Activated T-helper 1 cell treated with anti-CD3 and anti-CD28 coated beads, Interleukin-2, amount 50 U/mL, for 16 hours (primary cell): ENCODE measurements at places on chromosomes 13 and 19.

GRCh38 chr13:98389319-98389718 is 187.6 kb downstream of the STK24 start:
- DNase-seq, result no peak

DNA sequence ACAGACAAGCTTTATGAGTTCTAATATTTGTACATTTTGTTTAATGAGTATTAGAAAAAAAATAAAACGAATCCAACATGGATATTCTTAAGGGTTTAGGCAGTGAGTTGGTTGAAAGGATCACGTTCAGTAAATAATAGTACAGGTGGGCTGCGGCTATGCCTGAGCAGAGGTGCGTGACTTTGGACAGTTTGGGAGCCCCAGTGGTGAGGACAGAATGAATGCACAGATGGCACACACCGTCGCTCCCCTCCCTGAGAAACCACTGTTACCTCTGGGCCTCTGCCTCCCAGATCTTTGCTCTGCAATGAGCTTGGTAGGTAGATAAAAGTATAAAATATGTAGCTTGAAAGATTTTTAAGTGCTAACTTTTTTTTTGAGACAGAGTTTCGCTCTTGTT is 153.3 kb downstream of the SIPA1L3 start:
- DNase-seq, result no peak

GRCh38 chr19:55376241-55376933 is at the start of gene TMEM190:
TMEM190 (plus strand) TSS chr19:55376826; CDS start chr19:55376854, 28 bp downstream.
- DNase-seq, result no peak

GRCh38 chr13:109093998-109094397 is 464.6 kb downstream of the MYO16 start:
- no peak for DNase-seq

DNA sequence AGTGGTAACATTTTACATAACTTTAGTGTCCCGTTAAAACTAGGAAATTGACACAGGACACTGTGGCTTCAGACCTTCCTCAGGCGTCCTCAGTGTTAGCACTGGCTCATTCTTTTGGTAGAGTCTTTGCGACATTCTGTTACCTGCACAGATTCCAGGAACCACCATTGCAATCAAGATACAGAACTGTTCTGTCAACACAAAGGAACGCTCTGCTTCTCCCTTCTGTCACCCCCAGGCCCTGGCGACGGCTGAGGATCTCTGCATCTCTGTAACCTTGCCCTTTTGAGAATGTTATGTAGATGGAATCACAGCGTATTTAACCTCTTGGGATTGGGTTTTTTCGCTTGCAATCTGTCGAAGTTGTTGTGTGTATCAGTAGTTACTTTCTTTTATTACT is 22.6 kb downstream of the KDM4B start:
- DNase-seq, result no peak

DNA sequence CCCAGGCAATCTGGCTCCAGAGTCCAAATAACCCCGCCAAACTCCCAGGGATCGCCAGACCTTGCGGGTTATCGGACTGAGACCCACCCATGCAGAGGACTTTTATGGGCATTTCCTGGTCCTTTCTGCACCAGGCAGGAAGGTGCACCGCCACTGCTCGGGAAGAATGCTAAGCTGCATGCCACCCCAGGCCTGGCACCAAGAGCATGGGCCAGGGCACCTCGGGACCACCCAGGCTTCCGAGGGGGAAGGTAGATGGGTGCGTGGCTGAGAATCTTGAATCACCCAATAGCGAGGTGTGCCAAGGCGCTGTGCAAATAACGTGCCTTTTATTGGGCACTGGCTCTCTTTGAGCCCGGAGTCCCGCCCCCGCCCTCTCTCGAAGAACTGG is 422 bp upstream of the ZNF575 start:
- no peak for DNase-seq

DNA sequence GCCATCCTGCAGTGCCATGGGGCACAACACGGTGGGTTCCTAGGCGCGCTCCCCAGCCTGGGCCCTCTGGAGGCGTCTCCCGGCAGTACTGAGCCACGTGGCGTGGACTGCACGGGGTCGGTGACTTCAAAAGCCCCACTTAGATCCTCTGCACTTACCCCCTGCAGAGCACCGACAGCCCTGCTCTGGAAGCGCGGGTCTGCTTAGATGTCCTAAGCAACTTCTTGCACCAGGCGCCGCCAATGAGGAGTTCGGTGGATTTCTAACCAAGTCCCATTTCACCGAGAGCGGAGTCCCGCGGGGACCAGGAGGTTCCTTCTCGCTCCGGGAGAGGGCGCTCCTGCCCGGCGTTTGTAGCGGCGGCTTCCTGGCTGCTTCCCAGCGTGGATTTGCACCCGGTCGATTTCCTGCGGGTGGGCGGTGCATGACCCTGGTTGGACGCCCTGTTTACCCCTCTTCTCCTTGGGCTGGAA is 25.2 kb upstream of the ZNF845 start:
- no peak for DNase-seq

- DNase-seq, result no peak
Measured at GRCh38 chr19:18274219-18274780, at the start of gene IQCN. IQCN (minus strand) TSS chr19:18274452; CDS start chr19:18269478, 4,974 bp downstream.

GRCh38 chr19:34430738-34431625 is 2.8 kb downstream of the UBA2 start:
- peak; percentile 6 for DNase-seq

GRCh38 chr19:4523306-4524110 is 5.2 kb upstream of the PLIN4 start:
- DNase-seq, result no peak

GRCh38 chr19:2428321-2428690 is 920 bp upstream of the TIMM13 start:
- DNase-seq, result no peak

DNA sequence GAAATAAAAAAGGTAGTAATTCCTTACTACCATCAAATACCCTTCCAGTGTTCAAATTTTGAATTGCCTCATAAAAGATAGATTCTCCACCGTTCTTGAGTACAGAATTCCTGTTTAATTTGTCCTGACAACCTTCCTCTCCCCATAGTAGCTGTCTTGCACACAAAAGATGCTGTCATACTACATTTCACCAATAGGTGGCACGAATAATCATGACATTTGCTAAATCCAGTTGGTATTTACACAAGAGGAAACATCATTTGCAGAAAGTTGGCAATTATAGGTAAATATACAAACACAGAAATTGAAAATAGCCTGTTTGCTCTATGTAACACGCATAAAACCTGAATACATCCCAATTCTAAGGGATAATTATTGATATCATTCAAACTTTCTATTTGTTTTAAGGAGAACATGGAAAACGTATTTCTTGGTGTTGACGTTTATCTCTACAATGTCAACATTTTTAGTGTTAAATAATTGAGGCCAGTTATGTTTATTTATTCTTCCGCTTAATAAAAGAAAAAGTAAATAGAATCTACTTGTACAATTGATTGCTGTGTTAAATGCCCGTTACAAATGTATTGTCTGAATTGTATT is 58.3 kb upstream of the CLDN10 start:
- no peak for DNase-seq

DNA sequence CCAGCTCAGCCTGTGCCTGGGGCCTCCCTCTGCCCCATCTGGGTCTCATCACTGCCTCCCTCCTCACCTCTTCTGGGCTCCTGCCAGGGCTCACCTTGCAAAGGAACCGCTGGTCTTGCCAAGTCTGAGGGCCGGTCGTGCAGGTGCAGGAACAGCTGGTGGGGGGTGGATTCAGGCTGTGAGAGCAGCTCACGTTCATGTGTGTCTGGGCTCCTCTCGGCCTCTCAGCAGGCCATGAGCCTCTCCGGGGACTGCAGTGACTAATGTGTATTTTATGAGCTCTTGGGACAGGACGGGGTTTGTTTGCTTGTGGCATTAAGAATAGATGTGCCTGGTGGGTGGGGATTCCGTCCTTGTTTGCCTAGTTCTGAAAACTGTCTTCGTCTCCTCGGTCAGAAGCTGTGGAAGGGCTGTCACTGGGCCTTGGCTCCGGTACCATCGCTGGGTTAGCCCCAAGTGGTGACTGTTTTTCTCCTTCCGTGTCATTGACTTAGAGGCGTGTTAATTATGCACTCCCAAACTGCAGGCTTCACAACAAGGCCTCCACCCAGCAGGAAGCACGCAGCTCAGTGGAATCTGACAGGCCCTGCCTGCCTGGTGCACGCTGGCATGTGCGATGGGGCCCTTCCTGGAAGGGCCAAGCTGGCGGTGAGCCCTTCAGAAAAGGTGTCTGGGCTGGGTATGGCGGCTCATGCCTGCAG is 77.6 kb downstream of the KDM4B start:
- no peak for DNase-seq

GRCh38 chr13:86282442-86282841 is 483.2 kb upstream of the SLITRK6 start:
- no peak for DNase-seq

GRCh38 chr13:99666146-99666805 is 165.0 kb downstream of the TM9SF2 start:
- DNase-seq, result no peak

DNA sequence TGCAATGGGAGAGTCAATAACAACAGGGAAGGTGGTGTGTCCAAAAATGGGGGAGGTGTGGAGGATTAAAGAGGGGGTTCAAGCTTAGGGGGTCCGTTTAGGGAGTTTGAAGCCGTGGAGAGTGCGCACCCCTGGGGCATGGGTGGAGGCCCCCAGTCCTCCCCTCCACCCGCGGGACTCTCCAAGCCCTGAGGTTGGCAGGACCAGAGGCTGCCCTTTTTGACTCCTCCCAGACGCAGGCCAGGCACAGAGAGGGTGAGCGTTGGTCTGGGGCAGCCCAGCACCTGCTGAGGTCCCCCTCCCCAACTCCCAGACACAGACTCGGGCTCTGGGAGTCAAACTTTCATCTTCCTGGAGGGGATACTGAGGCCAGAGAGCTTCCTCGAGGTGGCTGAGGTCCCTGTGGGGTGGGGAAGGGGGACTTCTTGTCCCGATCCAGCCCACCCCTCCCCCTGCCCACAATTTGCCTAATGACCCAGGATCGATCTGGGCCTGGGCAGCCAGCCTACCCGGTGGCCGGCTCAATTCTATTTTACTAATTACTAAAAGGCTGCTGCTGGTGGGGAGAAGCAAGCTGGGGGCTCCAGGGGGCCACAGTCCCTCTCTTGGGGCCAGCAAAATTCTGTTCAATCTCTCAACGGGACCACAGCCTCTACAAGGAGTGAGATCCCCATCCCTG is 2.8 kb upstream of the ONECUT3 start:
- DNase-seq, result no peak

DNA sequence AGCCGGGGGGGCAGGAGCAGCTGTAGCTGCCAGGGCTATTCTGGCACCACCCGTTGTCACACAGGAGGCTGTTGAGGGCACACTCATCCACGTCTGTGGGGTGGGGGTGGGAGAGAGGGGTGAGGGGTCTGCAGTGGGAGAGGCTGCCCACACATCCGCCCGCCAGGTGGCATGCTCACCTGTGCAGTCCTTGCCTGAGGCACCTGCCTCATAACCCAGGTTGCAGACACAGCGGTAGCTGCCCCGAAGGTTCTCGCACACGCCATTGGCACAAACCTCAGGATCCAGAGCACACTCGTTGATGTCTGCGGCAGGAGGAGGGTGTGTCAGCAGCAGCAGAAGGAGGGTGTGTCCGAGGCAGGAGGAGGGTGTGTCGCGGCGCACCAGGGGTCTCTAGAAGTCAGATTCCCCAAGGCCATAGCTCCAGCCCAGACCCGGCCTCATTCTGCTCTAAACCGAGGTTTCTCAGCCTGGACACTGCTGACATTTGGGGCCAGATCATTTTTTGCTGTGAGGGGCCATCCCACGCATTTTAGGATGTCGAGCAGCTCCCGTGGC is 20.3 kb downstream of the FBN3 start:
- DNase-seq, result no peak

GRCh38 chr13:28429685-28430290 is 65.1 kb downstream of the FLT1 start:
- DNase-seq, result no peak

DNA sequence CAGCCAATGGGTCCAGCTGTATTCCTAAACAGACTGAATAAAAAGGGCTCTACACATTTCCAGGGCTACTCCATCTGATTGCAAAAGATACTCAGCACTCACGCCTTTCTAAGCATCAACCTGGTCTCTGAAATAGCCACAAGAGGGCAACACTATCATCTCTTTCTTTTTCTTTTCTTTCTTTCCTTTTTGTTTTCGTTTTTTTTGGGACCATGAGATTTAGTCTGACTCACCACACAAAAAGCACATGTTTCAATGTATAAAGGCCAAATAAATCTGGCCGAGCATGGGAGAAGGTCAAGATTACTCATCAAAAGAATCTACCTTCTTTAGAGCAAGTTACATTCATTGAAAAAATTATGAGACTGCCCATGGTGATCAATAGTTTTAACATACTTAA is 805.6 kb upstream of the ARGLU1 start:
- no peak for DNase-seq

GRCh38 chr13:105642511-105642958 is 892.9 kb downstream of the EFNB2 start:
- DNase-seq, result no peak

GRCh38 chr13:45258334-45258675 is 57.5 kb upstream of the KCTD4 start:
- no peak for DNase-seq

GRCh38 chr13:42110410-42111155 is 62.1 kb downstream of the DGKH start:
- DNase-seq, result no peak

- no peak for DNase-seq
Measured at GRCh38 chr13:109480011-109480955, 306.1 kb downstream of the IRS2 start.

DNA sequence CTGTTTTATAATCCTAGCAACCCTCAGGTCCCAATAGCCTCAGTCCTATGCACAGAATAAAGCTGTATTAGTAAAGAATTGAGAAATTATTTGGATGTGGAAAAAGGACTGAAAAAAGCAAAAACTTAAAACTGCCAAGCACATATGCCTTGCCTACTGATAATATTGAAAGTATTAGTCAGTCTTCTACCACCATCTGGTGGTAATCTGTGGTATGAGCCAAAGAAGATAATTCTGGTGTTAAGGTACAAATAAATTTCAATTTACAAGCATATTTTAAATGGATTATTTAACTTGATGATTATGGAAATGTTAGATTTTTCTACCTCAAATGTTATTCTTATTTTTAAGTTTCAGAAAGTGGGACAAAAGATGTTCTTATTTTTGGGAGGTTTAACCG is 460.3 kb upstream of the KLHL1 start:
- DNase-seq, result no peak

DNA sequence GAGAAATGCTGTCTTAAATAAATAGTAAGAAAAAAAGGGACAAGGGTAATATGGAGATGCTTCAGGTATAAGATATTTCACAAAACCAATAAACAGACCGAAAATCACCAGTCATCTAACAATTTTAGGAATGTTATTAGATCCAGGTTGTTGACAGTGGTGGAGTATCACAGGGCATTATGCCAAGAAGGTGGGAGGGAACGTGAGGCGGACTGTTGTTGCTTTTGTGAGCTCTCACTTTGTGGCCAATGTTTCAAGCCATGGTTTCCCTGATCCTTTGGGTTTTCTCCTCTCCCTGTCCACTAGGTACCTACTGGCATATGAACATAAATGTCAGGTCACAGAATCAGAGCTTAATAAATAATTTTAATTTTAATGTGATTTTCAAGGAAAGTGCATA is 790.3 kb upstream of the SLITRK1 start:
- DNase-seq, result no peak

DNA sequence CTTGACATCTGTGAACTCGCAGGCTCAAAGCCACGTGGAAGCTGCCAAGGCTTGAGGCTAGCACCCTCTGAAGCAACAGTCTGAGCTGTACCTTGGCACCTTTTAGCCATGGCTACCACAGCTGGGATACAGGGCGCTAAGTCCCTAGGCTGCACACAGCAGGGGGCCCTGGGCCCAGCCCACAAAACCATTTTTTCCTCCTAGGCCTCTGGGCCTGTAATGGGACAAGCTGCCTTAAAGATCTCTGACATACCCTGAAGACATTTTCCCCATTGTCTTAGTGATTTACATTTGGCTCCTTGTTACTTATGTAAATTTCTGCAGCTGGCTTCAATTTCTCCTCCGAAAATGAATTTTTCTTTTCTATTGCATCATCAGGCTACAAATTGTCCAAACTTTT is 455.9 kb downstream of the TDRD3 start:
- DNase-seq, result no peak
